CD4-positive, alpha-beta T cell treated with Interleukin-2 at 100 ng/mL for 4 hours (primary cell): ENCODE measurements at places on chromosomes 1 and 21.

DNA sequence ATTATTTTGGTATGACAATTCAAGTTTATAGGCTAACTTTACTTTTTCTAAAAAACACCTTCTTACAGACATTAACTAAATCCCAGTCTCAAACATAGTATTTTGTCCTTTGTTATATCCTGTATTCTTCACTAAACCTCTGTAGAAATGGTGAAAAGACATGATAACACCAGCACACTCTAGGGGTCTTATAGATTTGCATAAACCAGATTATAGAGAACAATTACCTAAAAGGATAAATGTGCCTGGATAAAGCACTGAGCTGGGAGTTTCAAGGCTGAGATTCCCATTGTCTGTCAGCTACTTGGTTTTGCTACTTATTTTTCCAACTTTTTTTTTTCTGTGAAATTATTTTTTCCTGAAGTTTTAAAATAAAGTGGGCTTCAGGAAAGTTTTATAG lies 1288.6 kb upstream of the TMPRSS15 start:
- DNase-seq = no peak

- DNase-seq = no peak
Observed at GRCh38 chr1:51061231-51061918, 40.7 kb upstream of the C1orf185 start.

- DNase-seq = no peak
Observed at GRCh38 chr1:19353596-19353995, 41.5 kb downstream of the SLC66A1 start.

DNA sequence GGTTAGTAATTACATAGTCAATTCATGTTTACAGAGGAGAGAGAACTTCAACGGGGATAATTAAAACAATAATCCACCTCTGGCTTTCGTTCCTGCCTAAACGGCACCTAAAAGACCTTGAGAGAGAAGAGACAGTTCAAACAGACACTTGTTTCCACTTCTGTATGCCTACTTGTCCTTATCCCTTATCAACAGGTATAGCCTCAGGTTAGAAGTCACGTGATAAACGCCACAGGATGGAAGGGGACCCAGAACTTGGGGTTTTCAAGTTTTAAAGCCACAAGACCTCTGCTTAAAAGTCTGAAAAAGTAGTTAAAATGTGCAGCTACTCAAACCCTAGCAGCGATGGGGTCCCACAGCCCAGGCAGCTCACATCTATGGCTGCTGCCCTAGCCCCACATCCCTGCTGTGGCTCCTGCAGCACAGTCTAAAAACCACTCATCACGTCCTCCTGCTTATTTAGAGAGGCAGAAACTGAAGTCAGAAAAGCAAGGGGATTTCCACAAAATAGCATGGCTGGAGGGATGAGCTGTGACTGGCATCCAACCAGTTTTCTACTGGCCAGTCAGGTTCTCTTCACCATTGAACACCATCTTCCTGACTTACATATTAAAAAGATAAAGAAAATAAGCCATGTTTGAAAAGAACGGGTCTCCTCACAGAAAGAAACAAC lies 51.2 kb upstream of the SEC16B start:
- no peak for DNase-seq

GRCh38 chr1:22618056-22618455 lies 18.4 kb upstream of the C1QA start:
- no peak for DNase-seq

GRCh38 chr1:157134442-157134841 lies 3.8 kb downstream of the ETV3 start:
- no peak for DNase-seq

DNA sequence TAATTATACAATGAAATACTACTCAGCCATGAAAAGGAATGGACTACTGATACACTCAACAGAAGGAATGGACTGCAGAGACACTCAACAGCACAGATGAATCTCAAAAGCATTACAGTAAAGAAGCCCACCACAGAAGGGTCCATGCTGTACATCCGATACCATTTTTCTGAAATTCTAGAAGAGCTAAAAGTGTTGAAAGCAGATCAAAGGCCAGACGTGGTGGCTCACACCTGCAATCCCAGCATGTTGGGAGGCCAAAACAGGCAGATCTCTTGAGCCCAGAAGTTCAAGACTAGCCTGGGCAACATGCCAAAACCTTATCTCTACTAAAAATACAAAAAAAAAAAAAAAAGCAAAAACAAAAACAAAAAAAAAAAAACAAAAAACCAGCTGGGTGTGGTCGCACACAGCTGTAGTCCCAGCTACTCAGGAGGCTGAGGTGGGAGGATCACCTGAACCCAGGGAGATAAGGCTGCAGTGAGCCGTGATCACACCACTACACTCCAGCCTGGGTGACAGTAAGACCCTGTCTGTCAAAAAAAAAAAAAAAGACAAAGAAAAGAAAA lies 15.5 kb downstream of the PPP1R15B start:
- DNase-seq = no peak
